Left ventricle myocardium superior (tissue), 1 donor: ENCODE measurements at places on chromosomes 16 and 17. TPM values are rescaled to one million over a fixed set of nuclear protein-coding genes. Genes with fewer than 3 reads are reported as not detected.
A peak's percentile ranks its signal among the peaks of the same experiment; 100 is the strongest.

- DNase-seq = no peak
These were observed 22.5 kb downstream of the RAB11FIP4 start for GRCh38 chr17:31413874-31414549.

DNA sequence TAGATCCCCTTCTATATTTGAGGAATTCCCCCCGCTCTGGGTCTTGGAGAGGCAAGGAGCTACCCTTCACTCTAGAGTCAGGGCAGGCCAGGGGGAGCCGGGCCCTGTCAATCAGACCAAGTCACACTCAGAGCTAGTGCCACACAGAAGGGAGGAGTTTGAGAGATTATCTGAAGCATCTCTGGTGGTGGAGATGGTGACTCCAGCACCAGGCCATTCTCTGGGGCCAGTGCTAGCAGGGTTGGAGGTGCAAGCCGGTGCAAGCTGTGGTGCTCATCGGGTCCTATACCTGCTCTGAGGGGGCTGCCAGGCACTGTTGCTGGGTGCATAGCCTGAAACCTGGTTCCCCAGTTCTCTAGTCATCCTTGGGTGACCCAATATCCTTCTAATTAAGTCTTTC is 201.2 kb downstream of the COPRS start:
- DNase-seq = no peak

DNA sequence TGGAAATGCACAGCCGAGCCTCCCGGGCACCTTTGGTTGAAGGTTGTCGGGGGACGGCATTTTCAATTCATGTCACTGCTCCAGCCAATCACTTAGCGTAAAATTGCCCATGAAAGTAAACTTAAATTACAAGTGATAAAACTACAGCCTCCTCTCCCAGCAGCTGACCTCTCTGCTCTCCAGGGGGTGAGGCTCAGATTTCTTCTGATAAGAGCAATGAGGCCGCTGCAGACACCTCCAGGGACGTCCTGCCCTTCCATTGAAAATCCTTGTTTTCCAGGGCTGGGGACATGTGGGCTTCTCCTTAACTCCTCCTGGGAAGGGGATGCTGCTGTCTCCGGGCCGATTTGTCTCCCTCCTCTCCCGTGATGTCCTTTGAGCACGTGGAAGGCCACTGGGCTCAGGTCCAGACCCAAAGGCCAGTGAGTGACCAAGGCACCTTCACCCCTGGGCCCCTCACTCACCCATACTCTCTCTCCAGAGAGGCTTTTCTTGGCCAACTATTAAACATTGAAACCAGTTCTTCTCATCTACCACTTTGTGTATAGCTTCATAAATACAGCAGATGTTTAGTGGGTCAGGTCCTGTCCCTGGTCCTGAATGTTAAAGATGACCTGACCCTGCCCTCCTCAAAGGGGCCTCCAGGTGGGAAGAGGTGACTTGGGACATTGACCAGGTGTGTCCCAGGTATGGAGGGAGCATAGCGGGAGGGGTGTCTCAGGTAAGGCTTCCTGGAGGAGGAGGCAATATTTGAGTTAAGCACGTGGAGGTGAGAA is 52.3 kb downstream of the MGAT5B start:
- DNase-seq = no peak

DNA sequence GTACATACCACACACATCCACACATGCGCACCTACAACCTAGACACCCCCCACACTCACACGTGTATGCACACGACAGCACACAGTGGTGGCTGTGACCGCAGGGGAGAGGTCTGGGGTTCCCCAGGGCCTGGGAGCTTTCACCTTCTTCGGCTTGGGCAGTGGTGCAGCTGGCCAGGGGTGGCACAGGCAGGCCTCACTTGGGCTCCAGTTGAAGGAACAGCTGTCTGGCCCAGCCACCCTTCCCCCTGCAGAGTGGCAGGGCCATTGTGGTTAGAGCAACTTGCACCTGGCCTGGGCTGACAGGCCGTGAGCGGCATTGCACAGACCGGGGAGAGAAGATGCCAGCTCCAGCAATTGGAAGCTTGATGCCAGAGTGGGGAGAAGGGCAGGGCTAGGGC is 114.5 kb upstream of the GSE1 start:
- DNase-seq = no peak

- DNase-seq = peak; percentile 40
These were observed 4.2 kb downstream of the SMPD3 start for GRCh38 chr16:68444056-68444657.

DNA sequence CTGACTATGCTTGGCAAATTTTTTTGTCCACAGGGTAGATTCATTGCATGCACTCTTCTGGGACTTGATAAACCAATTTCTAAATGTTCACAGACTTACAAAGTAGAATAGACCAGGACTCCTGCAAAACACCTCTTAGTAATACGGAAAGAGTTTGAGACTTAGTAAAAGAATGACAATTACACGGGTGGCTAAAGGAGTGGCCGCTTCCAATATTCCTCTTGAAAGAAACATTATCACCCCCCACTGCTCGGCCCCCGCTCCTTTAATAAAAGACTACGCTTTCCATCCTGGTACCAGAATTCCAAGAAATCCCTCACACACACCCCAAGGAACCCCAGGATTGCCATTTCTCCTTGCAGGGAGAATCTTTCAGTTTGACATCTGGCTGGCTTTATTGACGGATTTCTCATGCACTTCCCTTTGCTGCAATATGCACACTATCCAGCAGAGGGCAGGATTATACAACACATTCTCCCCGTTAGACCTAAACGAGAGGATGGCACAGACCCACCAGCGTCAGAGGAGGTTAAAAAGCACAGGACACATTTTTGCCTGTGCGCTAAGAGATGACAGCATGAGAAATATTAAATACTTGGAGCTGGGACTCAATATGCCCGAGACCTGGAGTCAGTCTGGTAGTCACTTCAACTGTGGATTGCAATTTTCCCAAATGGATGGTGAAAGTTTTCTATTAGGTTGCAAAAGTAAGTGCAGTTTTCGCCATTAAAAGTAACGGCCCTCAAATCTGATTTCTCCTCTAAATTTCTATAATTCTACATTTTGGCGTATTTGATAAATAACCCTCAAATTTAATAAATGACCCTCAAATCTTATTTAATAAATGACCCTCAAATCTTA is 46.6 kb upstream of the NUDT7 start:
- peak; percentile 37 for DNase-seq

DNA sequence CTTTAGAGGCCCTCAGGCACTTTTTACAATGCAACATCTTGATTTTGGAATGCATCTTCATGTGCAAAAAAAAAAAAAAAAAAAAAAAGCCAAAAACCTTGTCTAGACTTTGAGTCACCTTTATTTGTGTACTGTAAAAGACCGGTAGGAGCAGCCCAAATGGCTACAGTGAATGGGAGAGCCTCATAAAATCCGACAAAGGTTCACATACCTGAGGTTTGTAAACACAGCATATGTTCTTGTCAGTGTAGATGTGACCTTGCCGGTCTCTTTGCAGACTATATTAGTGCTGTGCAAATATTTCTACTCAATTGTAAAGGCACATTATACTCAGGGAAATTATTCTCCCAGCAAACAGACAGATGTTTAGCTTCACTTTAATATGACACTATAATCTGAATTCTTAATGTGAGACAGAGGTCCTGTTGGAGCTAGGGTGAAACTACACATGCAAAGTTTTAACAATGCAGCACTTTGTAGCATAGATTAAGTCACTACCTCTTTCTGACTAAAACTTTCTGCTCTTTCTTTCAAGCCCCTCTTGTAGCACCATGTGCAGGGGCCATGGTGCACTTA is 211.3 kb downstream of the CA10 start:
- no peak for DNase-seq

- no peak for DNase-seq
These were observed 11.0 kb downstream of the GPR179 start for GRCh38 chr17:38332735-38333134.

- DNase-seq = peak; percentile 71
These were observed 147.3 kb downstream of the CCDC182 start for GRCh38 chr17:57597531-57598453.

GRCh38 chr17:1255041-1255440 is 15.2 kb upstream of the BHLHA9 start:
- no peak for DNase-seq

DNA sequence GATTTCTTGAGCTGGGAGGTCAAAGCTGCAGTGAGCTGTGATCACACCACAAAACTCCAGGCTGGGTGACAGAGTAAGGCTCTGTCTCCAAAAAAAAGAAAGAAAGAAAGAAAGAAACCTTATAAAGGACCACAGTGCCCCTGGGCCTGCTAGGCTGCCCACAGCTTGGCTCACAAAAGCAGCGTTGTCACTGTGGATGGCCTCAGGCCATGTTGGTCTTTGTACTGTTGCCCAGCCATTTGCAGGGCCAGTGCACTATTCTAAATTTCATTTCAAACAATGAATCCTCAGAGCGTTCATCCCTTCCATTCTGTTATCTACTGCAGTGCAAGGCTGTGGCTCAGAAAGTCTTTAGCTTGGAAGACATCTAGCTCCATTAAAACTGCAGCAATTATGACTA is 208.4 kb downstream of the SLC39A11 start:
- no peak for DNase-seq

GRCh38 chr17:71926746-71927398 is 193.9 kb upstream of the SOX9 start:
- DNase-seq = no peak

DNA sequence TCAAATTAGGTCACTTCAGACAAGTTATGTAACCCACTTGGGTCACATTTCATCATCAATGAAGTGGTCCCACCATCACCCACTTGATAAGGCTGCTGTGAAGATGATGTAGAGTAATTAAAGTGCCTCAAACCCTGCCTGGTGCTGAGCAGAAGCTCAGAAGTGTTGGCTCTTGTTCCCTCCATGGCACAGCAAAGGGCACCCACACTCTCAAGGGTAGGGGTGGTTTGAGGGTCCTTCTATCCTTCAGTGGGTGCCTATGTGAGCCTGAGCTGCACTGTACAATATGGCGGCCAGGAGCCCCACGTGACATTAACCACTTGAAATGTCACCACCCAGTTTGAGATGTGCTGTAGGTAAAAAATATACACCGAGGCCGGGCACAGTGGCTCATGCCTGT is 71.5 kb downstream of the CYTH1 start:
- no peak for DNase-seq

- peak; percentile 42 for DNase-seq
These were observed 154.2 kb upstream of the GSE1 start for GRCh38 chr16:85458968-85459367.

DNA sequence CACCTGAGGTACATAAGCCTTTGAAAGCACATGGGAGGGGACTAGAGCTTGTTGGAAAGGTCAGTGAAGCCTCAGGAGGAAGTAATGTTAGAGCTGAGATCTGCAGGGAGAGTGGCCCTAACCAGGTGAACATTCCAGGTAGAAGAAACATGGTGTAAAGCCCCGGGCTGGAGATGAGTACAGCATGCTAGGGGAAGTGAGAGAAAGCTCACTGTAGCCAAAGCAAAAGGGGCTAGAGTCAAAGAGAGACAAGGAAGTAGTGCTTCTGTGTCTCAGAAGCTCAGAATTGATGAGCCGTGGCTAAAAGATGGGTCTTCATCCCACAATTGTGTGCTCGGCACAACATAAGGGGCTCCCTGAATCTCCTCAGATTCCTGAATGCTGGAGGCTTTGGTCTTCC is 481.8 kb downstream of the XYLT1 start:
- DNase-seq = no peak

DNA sequence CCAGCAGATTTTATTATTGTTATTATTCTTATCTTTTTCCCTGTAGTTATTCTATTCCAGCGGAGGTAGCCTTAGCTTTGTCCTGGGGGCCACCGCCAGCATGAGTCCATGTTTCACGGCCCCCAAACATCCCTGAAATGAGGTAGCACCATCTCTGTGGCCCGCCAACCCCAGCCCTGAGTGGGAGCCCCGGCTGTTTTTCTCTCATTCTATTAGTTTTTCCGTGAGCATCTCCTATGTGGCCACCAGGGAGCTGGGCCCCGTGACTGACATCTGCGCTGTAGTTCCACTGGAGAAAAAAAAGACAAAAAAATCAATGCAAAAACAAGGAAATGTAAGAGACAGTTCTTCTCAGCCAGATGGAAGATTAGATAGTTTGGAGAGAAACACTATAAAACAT is 43.5 kb upstream of the IL34 start:
- no peak for DNase-seq

DNA sequence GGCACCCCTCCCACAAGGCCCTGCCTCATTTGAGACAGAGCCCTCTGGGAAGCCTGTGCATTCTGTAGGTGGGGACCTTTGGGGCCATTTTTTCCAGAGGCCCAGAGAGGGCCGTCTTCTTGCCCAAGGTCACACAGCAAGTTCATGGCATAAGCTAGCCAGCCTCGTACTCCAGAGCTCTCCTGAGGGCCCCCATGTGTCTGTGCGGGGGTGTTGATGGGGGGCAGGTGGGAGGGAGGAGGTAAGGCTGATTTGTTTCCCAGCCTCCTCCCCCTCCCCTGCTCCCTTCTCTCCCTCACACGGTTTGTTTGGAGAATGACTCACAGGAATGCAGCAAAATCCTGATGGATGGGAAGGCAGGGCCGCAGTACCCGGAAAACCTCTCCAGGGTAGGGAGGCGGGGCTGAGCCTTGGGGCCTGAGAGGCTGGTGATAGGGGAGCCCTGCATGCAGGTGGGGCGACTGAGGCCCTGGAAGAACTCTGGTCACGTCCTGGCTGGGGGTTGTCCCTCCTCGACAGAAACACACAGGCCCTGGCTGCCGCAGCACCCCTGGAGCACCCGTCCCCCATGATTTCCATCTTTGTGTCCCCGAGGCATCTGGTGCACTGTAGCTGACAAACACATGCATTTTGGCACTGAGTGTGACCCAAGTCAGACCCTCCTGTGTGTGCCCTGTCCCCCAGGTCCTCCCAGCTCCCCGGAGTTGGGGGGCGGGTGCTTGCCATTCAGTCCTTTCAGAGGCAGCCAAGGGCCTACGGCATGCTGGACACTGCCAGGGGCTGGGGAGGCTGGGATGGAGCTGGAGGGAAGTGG is 29.7 kb downstream of the RAI1 start:
- DNase-seq = no peak

GRCh38 chr17:55454906-55455474 is 33.4 kb upstream of the MMD start:
- DNase-seq = no peak

SHPK gene
- total RNA-seq = 5.1 TPM

PTX4 gene
- total RNA-seq = not detected

FSCN2 gene
- 0.50 TPM for total RNA-seq

MYH1 gene
- total RNA-seq = 0.10 TPM

FNDC8 gene
- total RNA-seq = not detected

IL17C gene
- total RNA-seq = not detected

CCL1 gene
- total RNA-seq = not detected

NR1D1 gene
- total RNA-seq = 21.5 TPM

PRCD gene
- 4.3 TPM for total RNA-seq

HSD17B1 gene
- 1.4 TPM for total RNA-seq

STH gene
- not detected for total RNA-seq

HSPB9 gene
- total RNA-seq = 0.12 TPM

NPTX1 gene
- total RNA-seq = not detected
